ENCODE measurements at places on chromosomes 1 and 21.

DNA sequence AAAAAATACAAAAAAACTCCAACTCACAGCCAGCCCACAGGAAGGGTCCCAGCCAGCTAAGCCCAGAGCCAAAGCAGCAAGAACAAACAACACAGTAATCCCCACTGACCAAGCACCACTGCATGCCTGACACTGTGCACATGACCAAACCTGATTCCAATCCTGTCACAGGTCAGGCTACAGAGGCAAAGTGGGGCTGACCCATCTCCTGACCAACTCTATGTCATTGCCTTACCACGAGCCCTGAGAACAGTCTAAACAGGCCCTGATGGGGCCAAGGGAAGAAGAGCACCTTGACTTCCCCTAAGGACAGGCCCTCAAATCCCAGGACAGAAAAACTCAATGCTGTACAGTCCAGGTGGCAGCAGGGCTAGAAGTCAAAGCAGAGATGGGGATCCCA is 2.4 kb downstream of the LSS start:
- DNase-seq: no peak

DNA sequence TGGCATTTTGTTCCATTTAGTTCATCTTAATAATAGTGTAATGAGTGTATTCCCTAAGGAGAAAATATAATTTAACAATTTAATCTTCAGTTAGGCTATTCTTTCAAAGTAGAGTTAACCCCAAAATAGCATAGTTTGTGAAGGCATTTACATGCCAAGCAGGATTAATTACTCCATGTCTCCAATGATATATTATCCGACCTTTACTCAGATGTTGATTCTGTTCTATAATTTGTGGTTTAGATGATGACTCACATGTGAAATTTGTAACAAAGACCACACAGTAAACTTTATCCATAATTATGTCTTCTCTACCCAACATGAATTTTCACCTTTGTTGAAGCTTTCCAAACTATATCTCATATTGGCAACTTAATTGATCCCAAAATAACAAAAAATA is 2065.2 kb downstream of the MRPL39 start:
- no peak for DNase-seq

GRCh38 chr1:210978316-210978973 is 155.5 kb downstream of the KCNH1 start:
- no peak for DNase-seq

DNA sequence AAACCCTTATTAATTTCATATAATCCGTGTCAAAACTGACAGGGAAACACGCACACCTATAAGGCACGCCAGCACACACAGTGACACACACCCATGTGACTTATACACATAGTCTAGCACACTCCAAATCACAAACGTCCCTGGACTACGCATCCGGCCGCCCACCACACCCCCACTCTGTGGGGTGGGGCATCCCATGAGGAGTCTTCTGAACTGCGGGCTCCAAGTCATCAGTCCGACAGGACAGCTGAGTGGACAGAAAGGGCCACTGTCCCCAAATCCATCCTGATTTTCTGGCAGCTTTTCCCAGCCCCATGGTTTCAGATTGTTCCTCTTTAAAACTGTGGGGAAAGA is 829 bp downstream of the PEA15 start:
- no peak for DNase-seq

- no peak for DNase-seq
Measured at GRCh38 chr1:95249916-95250315, 15.9 kb downstream of the RWDD3 start.

DNA sequence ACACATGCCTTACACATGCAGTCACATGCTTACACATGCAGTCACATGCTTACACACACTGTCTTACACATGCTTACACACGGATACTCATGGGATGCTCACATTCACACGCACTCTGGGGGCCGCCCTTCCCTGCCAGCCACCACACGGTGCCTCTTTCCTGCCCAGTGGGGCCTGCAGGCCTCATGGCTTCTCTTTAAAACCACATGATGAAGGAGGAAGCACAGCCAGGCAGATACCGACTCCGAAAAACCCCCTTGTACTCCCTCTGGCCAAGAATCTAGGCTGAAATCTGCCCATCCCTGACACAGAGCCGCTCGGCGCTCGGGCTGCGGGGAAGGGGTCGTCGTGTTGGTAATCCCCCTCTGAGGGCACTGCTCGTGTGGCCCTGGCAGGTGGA is 113.0 kb downstream of the PRDM16 start:
- no peak for DNase-seq

DNA sequence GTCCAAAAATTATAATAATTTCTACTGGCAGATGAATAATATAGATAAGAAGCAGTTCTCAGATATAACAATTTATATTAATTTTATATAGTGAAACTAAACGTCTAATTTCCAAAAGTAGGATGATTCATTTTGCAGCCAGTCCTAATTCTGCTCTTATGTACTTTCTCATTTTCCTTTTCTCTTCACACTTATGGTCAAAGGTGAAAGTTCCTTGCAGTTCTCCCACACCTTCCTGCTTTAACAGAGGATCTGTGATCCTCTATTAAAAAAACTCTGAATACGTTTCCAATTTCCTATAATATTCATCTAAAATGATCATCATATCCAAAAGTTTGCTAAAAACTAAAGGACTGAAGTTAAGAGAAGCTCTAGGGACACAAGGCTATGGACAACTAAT is 78.5 kb downstream of the KIFAP3 start:
- DNase-seq: no peak

GRCh38 chr1:116345843-116346242 is 27.2 kb upstream of the ATP1A1 start:
- DNase-seq: peak; percentile 6

GRCh38 chr1:213737398-213738035 is 250.3 kb upstream of the PROX1 start:
- no peak for DNase-seq

DNA sequence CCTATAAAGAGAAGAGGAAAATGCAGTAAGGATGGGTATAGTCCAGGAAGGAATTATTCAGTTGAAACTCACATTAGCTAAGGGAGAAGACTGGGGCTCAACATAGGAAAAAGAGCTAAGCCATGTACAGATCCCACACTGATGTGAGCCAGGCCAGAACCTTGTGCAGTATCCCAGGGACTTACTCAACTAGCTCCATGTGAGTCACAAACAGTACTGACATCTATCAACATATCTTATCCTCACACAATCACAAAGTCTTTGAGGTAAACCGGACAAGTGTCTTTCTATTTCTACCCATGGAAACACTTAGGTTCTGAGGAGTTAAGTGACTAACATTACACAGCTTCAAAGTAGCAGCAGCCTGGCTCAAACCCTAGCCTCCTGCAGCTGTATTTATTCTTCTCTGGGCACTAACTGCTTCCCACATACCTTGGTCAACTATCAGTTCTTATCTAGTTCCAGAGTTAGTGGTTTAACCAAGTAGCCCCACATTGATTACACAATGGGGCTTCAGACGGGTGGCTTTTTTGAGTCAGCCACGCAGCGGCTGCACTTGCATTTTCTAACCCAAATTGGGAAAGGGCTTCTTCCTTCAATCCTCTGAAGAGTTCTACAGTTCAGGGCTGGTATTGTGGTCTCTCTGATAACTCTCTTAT is 9.5 kb downstream of the CD5L start:
- DNase-seq: no peak

All from activated CD4-positive, CD25-positive, alpha-beta regulatory T cell (primary cell).